ENCODE measurements at places on chromosomes 11 and 22. TPM values are rescaled to one million over a fixed set of nuclear protein-coding genes. Genes with fewer than 3 reads are reported as not detected.

DNA sequence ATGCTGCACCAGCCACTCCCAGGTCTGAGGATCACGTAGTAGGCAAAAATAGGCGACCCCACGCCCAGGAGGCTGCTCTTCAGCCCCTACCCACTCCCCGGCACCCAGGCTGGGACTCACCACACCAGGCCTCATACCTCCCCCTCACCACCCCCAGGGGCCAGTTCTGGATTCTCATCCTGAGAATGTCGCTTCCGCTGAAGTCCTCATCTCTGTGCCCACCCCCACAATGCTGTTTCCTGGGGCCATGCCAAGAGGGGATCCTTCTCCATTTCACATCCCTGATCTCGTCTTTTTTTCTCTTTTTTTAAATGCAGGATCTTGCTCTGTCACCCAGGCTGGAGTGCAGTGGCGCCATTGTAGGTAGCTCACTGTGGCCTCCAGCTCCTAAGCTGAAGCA is 1.7 kb upstream of the OSM start:
- DNase-seq: no peak

DNA sequence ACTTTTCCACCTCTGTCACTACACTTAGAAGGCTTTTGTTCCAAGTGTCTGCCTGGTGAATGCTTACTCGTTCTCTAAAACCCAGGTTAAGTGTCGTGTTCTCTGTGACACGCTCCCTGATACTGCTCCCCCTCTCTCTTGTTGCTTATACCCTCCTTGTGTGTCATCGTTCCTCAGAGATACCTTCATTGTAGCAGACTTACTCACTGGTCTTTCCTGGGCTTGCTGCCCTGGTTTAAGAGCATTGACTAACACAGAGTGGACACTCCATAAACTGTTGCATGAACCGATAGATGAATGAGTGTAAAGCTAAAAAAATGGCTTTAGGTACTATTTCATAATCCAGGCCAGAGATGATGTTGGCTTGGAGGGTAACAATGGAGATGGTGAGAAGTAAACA is 171.3 kb downstream of the GRIK4 start:
- DNase-seq: no peak

DNA sequence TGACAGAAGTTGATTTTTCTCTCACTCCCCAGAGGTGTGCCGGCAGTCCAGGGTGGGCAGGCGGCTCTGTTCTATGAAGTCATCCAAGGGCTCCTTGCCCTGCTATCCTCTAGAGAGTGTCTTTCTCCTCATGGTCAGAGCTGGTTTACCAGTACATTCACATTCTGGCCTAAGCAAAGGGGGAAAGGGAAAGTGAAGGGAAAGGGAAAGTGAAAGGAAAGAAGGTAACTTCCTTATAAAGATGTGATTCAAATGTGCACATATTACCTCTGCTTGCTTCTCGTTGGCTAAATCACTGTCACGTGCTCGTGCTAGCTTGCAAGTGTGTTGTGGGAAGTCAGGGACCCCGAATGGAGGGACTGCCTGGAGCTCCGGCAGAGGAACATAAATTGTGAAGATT is 2.9 kb upstream of the HTATIP2 start:
- DNase-seq: no peak

GRCh38 chr11:120719348-120719747 is 207.8 kb downstream of the GRIK4 start:
- DNase-seq: no peak

DNA sequence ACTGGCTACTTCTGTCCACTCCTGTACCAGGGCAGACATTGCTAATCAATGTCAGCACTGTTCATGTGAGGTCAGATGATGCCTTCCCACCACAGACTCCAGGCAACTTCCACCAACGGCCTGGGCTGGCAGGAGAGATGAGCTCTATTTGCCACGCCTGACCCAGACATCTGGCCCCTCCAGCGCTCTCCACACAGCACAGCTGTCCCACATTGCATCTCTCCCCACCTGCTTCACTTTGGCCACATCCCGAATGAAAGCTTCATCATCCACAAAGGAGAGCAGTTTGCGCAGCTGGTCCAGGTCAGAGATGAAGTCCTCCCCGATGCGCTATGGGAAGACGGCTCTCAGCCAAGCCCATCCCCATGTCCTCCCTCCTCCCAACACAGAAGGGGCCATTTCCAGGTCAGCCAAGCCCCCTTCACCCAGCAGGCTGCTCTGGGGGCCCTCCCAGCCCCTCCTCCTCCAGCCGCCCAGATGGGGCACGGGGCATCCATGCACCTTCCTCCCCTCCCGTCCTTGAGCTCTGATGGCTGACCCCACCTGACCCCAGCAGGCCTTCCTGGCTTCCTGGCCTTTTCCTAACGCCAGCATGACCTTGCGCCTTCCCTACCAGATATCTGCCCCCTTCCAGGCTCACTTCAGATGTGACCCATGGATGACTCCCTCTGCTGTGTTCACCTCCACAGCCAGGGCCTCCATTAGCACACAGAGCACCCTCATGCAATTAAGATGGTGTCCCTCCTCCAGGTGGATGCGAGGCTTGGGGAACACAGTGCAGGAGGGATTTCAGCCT is 7.4 kb downstream of the PYGM start:
- DNase-seq: no peak

- DNase-seq: no peak
Measured at GRCh38 chr11:128284634-128285033, 302.7 kb downstream of the ETS1 start.

- no peak for DNase-seq
Measured at GRCh38 chr11:76327202-76327601, 53.7 kb downstream of the THAP12 start.

GRCh38 chr22:23187871-23188700 is 7.8 kb downstream of the BCR start:
- peak; percentile 91 for DNase-seq

DNA sequence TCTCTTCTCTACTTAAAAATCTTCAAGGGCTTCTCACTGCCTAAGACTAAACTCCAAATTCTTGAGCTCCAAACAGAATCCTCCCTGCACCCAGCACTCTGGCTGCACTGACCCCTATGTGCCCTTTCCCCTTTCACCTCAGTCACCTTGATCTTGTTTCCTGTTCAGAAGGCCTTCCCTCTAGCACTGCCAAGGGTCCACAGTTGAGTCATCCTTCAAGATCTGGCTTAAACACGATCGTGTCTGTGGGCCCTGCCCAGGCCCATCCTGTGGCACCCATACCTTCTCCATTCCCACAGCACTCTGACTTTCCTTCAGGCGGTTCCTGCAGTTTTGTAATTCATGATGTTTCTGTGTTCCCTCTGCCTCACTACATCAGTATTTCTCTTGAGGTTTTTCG is 129.2 kb downstream of the ARL14EP start:
- DNase-seq: no peak

GRCh38 chr11:110026858-110027626 is 66.2 kb upstream of the ZC3H12C start:
- DNase-seq: no peak

DNA sequence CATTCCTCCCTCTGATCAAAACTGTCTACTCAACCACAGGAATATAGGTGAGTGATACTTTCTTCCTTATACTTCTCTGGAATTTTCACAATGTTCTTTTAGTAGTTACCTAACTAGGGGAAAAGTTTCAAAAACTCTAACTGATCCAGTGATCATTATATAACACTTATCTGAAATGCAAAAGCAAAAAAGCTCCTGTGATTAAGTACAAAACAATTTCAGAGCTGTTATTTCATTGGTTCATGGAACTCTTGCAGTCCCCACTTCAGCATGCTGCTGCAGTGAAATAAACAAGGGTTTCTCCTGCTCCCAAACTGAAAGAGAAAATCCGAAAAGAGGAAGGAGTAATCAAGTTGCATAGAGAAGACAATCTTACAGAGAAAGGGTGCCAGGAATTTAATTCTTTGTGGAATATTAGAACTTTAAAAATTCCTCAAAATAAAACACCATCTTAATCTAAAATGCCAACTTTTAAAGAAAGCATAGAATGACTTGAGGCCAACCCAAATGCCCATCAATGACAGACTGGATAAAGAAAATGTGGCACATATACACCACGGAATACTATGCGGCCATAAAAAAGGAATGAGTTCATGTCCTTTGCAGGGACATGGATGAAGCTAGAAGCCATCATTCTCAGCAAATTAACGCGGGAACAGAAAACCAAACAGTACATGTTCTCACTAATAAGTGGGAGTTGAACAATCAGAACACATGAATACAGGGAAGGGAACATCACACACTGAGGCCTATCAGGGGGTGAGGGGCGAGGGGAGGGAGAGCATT is 20.3 kb downstream of the PPP2R1B start:
- no peak for DNase-seq

DNA sequence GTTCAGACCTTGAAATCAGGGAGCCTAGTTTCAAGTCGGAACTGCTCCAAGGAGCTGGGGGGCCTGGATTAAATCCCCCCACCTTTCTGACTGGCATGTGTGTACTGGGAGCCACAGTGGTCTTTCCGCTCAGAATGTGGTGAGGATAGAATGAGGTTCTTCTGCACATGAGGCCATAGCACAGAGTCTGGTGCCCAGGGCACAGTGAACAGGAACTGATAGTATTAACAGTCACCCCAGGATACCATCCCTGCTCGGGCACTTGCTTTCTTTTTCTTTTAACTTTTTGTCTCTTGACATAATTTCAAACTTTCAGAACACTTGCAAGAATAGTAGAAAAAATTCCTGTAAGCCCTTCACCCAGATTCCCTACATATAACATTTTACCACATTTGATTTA is 28.8 kb downstream of the LMO1 start:
- DNase-seq: no peak

- DNase-seq: peak; percentile 58
Measured at GRCh38 chr22:41917903-41918791, 3.3 kb upstream of the SHISA8 start.

GRCh38 chr22:19396934-19397733 is 34.4 kb downstream of the HIRA start:
- DNase-seq: no peak

DNA sequence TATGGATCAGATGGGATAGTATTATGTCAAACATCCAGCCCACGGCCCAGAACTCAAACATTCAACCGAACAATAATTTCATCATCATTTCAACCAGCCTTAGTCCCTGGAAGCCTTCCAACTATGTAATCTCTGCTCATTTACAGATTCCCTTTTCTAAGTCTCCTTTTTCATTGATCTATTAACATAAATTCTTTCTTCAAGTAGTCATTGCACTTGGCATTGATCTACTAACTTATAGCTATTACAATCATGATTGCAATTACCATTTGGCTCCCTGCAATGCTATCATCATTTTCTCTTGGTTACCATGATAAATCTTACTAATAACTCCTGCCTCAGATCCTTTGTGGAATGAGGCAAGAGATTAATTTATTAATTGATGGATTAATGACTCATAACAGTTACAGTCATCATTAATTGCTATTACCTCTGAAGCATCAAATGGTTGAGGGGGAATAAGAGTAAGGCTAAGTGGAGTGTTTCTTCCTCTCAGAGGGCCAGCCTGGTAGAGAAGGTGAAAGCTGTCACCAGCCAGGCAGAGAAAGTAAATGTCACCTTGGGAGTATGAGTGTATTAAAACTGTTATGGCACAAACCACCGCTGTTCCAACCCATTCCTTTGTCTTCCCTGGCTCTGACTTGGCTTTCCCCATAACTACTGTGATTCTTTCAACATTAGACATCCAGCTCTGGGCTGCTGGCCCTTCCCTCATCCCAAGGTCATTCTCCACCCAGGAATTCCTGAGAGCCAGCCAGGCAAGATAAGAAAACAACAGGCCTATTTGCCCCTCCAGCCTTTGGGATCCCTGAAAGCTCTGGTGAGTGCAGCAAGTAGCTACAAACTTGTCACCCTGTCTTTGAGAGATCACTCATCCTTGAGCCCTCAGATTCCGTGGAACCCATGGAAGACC is 174.7 kb downstream of the RRAS2 start:
- no peak for DNase-seq

- DNase-seq: no peak
Measured at GRCh38 chr11:16169541-16169940, 186.8 kb downstream of the SOX6 start.

DNA sequence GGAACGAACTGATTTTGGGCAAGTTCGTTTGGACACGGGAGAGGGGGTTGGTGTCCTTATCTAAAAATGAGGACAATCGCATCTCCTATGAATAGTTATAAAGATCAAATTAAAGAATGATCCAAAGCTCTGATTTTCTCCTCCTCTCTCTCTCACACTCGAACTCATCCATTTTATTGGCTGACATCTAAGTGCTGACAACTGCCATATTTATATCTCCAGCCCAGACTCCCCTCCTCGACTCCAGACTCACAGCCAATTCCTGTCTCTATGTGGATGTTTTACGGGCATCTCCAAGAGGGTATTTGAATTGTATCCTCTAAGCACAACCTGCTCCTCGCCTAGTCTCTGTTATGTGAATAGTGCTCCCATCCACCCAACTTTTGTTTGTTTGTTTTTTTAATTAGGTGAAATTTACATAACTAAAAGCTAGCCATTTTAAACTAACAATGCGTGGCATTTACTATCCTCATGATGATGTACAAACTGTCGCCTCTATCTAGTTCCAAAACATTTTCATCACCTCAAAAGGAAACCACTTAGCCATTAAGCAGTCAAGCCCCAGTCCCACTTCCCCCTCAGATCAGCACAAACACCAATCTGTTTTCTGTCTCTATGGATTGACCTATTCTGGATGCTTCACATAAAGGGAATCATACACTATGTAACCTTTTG is 4.0 kb downstream of the SYN3 start:
- no peak for DNase-seq

- no peak for DNase-seq
Measured at GRCh38 chr11:13761716-13762115, 93.2 kb downstream of the FAR1 start.

DNA sequence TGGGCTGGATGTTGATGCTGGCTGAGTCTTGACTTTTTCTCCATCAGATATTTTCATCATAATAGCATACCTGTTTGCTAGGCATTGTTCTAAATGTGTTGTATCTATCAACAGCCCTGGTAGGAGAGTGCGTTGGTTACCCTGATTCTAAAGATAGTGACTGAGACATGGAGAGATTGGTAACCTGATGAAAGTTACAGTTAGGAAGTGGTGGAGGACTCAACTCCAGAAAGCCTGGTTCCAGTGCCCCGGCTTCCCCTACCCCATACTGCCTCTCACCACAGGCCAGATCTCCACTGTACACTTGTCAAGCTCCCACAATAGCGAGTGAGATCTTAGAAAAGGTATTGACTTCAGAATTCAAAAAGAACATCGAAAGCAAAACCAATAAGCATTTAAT is 22.8 kb upstream of the RELT start:
- no peak for DNase-seq

The SIDT2 gene
- total RNA-seq: 12.1 TPM

The RBMXL2 gene
- not detected for total RNA-seq

The CEP126 gene
- 0.51 TPM for total RNA-seq

The GRIK4 gene
- not detected for total RNA-seq

The SLC22A6 gene
- total RNA-seq: not detected

Measured in dermis microvascular lymphatic vessel endothelial cell (primary cell).